GM13976 (cell line): ENCODE measurements at places on chromosomes 7 and 10.

- DNase-seq: no peak
Measured at GRCh38 chr10:8511026-8511425, 456.5 kb downstream of the GATA3 start.

DNA sequence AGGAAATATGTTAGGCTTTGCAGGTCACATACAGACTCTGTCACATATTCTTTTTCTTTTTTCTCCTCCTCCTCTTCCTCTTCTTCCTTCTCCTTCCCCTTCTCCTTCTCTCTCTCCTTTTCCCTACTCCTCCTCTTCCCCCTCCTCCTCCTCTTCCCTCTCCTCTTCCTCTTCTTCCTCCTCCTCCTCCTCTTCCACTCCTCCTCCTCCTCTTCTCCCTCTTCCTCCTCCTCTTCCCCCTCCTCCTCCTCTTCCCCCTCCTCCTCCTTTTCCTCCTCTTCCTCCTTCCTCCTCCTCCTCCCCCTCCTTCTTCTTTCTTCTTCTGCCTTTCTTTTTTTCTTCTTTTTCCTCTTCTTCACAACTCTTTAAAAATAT lies 159.8 kb downstream of the KIF20B start:
- DNase-seq: no peak

- DNase-seq: no peak
Measured at GRCh38 chr10:21196822-21197395, 299.8 kb upstream of the NEBL start.

DNA sequence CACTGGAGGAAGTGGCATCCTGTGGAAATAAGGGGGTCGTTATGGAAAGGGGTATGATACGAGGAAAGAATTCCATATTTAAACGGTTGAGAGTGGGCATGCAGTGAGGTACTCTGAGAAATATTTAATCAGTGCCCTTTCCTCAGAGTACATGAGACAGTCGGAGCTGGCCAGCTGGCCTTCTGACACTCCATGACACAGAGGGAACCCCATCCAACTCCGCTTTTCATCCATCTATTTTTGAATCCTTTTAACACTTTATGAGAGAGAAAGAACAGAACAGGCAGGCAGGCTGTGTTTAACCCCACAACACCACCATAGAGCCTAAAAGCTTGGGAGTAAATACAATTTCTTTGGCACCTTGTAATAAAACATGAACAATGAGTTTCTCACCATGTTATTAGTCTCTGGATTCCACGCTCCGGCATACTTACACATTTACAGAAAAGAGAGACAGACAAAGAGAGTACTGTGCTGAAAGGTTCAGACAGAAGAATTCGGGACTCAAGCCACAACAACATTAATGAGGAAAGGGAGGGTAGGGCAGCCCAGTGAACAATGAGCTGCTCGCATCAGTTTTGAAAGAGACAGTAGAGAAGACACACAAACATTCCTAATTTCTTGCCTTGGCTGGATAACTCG lies 124.2 kb upstream of the PDLIM1 start:
- no peak for DNase-seq

DNA sequence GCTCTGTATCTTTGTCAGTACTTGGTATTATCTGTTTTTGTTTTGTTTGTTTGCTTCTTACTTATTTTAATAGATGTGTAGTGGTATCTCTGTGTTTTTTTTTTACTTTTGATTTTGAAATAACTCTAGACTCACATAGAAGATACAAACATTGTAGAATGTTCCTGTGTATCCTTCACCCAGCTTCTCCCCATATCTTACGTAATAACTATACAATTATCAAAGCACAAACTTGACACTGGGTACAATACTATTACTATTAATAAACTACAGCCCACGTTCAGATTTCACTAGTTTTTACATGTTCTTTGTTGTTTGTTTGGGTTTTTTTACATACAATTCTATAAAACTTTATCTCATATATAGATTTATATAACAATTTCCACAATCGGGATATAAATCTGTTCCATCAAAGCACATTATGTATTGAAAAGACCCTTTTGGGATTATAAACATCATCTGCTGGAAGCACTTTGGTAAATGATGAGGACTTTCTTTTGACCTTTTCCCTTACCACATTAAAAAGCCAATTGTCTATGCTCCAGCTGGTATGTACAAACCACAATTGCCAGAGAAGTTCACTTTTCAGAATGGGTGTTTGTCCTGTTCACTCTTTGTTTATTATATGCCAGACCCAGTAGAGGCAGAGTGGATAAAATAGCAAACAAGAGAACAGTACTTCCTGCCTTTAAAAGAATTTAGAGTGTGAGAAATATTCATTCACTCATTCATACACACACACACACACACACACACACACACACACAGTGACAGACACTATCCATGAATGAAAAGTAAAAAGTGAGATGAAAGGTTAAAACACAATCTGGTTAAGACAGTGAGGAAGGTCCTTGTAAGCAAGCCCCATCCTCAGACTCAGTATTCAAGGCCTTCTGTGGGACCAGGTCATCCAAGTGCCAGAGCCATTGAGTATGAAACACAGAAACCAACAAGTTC lies 113.0 kb downstream of the SGMS1 start:
- DNase-seq: no peak

DNA sequence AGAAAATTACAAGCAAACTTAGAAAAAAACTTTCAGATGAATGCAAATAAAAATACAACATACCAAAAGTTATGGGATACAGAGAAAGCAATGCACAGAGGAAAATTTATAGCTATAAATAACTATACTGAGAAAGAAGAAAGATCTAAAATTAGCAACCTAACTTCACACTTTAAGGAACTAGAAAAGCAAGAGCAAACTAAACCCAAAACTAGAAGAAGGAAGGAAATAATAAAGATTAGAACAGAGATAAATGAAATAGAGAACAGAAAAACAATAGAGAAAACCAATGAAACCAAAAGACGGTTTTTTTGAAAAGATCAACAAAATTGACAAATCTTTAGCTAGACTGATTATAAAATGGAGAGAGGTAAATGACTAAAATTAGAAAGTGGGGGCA lies 9.6 kb upstream of the STRA8 start:
- no peak for DNase-seq

- no peak for DNase-seq
Measured at GRCh38 chr7:101465576-101466196, 103.0 kb downstream of the COL26A1 start.

DNA sequence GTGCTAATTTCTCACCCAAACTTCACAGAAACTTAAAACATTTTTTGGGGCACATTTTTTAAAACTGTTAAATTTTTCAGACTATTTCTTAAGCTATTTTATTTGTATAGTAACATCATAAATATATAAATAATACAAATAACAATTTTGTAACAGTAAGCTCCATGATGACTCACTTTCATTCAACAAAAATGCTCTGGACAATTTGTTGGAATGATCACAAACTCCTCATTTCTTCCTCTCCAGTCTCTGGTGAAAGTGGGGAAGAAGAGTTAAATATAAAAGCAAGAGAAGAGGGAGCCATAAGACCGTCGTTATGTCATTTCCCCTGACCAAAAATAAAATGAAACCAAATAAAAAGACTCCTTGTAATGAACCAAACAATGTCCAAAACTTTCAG lies 162.4 kb downstream of the AGMO start:
- no peak for DNase-seq

- DNase-seq: no peak
Measured at GRCh38 chr7:155889636-155890511, 77.6 kb upstream of the SHH start.

GRCh38 chr7:127290116-127290655 lies 37.4 kb upstream of the GRM8 start:
- no peak for DNase-seq

- no peak for DNase-seq
Measured at GRCh38 chr7:116698930-116699721, 27.1 kb downstream of the MET start.

GRCh38 chr7:55534262-55534915 lies 37.9 kb downstream of the VOPP1 start:
- DNase-seq: peak; percentile 86

- no peak for DNase-seq
Measured at GRCh38 chr10:133611079-133611478, 15.5 kb downstream of the FRG2B start.

DNA sequence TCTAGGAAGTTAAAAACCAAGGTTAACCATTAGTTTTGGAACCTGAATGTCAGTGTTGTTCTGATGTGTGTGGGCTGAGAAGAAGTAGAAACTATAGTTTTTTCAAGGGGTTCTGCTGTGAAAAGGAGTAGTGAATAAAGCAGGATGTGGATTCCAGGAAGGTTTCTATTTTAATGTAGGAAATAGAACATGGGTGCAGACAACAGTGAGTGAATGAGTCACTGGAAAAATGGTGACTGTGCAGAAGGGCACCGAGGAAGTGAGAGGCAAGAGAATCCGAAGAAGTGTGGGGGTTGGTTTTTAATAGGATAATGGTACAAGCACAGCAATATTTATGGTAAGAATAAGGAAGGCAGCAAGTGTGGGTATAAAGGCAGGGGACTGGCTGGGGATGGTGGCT lies 120.4 kb downstream of the ARHGAP21 start:
- no peak for DNase-seq

DNA sequence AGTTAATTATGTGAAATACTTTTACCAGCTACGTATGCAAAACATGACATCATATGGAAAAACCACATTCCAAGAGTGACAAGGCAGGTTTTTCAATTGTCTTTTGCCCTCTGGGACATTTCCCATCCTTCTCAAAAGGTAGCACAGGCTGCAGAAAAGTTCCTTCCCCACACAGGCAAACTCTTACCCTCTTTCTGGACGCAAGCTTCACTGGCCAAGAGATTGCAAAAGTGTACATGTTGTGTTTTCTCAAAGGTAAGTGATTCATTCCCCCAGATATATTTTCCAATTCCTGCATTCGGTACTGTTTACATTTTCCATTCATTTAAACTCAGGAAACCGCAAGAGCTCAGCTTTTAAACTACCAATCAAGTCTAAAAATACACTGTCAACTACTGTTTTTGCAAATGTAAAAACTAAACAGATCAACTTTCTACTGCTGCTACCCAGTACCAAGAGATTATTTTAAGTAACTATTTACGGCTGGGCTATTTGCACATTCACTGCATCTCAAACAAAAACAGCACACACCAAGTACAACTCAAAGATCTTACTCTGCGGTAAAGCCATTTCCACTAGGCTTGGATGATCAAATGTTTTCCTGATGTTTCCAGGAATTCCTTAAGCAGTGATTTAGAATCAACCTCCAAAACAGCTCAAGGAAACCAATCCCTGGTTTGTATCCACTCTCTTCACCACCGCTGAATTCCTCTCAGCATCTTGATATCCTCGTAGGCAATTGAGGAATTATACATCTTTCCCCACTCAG lies 233.6 kb upstream of the CCDC6 start:
- DNase-seq: no peak

DNA sequence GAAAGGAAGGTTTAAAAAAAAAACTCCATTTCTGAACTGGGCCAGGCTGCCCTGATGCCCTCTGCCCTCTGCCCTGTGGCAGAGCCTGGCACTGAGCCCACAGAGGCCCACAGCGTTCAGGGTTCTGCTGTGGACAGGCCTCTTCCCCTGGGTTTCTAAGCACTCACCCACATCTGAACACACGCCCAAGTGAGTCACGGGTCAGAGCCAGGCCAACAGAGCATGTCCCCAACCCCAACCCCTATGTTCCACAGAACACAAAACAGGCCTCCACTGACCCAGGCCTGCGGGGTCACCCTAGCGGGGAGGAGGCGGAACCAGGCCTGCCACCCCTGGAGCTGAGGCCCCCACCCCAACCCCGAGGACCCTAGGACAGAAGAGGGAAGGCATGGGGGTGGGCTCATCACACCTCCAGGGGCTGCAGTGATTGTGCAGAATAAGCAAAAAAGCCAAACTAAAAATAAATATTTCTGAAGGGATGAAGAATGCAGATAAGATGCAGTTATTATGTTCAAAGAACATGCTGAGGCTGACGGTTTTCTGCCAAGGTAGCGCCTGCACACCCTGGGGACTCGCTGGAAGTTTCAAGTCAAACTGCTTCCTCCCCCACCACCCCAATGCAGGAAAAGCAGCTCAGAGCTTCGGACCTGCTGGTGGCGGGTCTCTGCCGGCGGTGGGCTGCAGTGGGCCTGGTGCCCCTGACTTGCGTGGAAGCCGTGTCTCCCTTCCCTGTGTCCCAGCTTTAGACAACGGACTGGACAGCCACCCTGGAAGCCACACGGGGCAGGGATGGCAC lies 5.4 kb downstream of the WDR86 start:
- no peak for DNase-seq

- no peak for DNase-seq
Measured at GRCh38 chr10:102740229-102740628, 3.5 kb upstream of the WBP1L start.

GRCh38 chr7:53920011-53920410 lies 622.2 kb upstream of the VSTM2A start:
- DNase-seq: no peak

GRCh38 chr7:47405921-47406800 lies 175.8 kb downstream of the TNS3 start:
- DNase-seq: no peak

- no peak for DNase-seq
Measured at GRCh38 chr7:127715901-127716300, 63.9 kb downstream of the SND1 start.

GRCh38 chr7:959271-959670 lies 4.8 kb upstream of the ADAP1 start:
- DNase-seq: no peak

DNA sequence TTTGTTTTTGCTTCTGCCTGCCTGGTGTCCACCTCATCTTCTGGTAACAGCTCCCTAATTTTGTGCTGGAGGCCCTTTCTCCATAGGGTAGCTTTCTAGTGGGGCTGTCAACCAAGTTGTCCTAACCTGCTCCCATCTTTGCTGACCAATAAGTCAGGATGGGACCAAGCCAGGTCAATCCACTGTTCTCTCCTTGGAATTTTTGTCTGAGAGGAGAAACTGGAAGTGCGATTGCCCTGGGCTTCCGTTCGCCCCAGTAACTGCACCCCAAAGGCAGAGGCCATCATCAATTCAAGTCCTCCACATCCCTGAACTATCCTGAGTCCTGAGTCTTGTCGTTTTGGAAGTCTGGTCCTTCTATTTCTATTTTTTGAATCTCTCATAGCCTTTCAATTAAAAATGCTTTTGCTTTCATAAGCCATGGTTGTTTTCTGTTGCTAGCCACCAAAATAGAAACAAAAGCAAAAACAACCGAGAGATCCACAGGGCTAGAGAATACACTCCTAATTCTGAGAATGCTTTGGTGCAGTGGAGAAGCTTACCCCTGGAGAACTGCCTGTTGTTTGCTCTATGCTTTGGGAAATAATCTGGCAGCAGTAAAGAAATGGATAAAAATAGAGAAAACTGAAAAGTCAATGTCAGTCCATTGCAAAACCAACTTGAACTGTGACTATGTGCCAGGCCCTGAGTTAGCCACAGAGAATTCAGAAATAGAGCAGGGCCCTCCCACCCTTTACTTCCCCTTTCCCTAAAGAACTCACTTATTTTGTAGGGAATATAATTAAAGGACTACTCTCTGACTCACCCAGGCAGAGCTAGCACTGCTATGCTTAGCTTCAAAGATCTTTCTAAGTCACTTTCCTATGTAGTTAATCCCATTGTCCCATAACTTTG lies 368.1 kb downstream of the CXCL12 start:
- DNase-seq: no peak

DNA sequence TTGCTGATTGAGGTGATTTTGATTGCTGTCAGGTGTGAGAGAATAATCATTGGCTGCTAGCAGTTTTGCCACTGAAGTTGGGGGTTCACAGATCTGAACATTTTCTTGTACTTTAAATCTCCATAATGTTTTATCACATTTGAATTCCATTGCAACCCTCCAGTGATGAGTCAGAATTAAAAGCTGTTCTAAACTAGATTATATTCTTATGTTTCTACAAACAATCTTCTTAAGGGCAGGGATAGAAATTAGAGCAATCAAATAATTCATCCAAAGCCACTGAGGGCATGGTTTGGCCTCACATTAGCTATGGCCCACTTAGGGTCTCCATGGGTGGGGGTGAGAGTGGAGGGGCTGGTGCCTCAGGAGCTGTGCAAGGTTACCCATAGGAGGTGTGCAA lies 53.0 kb upstream of the RPA3 start:
- no peak for DNase-seq
